Neural crest cell (in vitro differentiated cells): ENCODE measurements at places on chromosomes 3 and 15.

- no peak for DNase-seq
Measured at GRCh38 chr3:88434001-88434400, 284.2 kb downstream of the C3orf38 start.

GRCh38 chr3:132317229-132317948 lies at the start of gene ACP3:
Gene ACP3, plus strand, starts transcription at chr3:132317407. Its CDS starts 50 bp downstream, at chr3:132317457.
- no peak for DNase-seq

DNA sequence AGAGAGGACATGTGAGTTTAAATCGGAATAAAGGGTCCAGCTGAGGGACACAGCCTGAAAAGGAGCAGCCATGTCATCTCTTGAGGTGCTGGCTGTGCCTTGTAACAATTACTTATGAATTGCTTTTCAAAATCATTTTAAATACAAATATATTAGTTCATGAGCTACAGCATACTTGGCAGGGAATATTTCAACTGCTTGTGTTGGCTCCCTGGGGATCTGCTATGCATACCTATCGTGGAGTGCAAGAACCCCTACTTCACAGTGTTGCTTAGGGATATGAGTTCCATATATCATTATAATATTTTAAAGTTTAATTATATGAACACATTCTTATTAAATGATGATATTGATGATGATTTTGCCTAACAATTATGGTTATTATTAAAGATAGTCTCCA lies 19.1 kb upstream of the P2RY14 start:
- DNase-seq: no peak

GRCh38 chr3:55859305-55859704 lies 372.2 kb upstream of the WNT5A start:
- DNase-seq: no peak

- no peak for DNase-seq
Measured at GRCh38 chr3:58559586-58559985, 17.6 kb downstream of the FAM107A start.

DNA sequence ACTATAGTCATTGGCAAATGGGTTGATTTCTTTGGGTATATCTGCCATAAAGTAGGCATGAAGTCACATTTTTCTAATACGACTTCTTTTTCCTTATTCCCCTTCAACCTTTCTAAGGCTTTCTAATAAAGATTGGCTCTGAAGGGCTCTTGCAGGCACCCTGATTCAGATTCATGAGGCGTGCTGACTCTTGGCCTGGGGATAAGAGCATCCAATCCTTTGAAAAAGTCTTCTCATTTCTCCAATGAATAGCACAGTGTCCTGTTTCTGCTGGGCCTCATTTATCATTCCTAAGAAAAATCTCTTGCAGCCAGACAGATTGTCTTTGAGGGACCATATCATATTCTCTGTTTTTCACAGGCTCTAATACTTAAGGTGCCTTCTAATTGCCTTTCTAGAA lies 32.3 kb upstream of the BNIP2 start:
- no peak for DNase-seq

DNA sequence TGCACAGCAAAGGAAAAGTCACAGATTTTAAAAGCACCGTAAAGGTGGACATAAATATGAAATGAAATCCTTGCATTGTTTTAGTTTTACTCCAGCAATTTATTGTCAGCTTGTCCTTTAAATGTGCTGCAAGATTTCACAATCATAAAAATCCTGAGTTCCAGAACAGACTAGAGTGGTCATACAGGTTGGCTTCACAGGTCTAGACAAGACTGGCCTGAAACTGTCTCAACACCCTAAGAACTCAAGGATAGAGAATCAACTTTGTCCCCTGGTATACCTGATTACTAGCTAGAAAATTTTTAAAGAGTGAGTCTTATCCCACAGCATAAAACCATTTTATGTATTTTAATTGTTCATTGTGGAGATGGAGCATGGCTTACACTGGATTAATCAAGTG lies 521.7 kb upstream of the MCTP2 start:
- DNase-seq: no peak

GRCh38 chr3:89787485-89787884 lies 680.1 kb downstream of the EPHA3 start:
- DNase-seq: no peak

GRCh38 chr15:48031466-48031865 lies 89.3 kb upstream of the SLC24A5 start:
- DNase-seq: no peak

DNA sequence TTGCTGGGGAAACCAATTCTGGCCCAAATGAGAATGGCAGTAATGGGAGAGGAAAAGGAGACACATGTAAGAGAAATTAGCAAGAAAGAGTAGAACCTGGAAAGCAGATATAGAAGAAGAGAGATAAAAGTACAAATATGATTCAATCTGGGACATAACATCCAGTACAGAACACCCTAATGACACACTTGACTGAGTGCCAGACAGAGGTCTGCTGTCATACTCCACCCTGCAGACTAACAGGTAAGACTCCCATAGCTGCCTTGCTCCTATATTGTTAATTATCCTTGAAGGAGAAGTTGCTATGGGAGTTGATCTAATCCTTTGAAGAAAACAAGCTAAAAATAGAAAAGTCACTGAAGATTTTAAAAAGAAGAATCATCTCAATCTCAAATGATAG lies 21.1 kb downstream of the CCPG1 start:
- no peak for DNase-seq

GRCh38 chr15:27681038-27681437 lies 418.1 kb downstream of the OCA2 start:
- no peak for DNase-seq

- no peak for DNase-seq
Measured at GRCh38 chr3:189363590-189364255, 192.0 kb downstream of the TPRG1 start.

DNA sequence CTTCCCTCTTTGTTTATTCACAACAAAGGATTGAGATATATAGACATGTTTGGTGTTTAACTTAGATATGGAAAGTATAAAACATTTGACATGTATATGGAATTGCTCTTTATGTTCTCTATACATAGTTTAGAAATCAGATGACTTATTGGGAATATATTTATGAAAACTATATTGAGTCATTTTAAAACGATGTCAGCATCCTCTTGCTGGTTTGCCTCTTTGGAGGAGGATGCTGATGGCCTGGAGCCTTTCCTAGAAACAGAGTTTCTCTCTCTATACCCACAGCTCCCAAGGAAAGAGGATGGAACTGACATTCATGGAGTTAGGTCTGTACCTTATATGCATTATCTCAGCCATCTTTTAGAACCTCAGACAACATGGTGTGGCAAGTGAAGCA lies 40.3 kb downstream of the ZBTB38 start:
- no peak for DNase-seq

DNA sequence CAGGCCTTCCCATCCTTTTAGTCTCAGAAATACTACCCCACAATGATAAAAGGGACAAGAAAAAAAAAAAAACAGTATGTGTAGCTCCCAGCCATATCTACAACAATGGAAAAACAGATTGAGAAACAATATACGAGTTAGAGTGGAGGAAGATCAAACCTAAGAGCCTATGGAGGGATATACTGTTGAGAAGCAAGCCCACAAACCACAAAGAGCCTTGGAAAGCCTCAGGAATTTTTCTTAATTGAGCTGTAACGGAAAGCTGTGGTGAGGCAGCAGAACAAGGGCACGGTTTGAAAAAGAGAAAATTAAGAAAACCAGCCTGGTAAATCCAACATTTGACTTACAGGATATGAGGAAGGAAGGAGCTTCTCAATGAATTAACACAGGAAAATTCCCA lies 21.4 kb downstream of the KPNA1 start:
- DNase-seq: no peak

- DNase-seq: no peak
Measured at GRCh38 chr15:85691350-85692240, 103.1 kb downstream of the KLHL25 start.

GRCh38 chr3:27079427-27080257 lies 289.5 kb downstream of the NEK10 start:
- DNase-seq: no peak

DNA sequence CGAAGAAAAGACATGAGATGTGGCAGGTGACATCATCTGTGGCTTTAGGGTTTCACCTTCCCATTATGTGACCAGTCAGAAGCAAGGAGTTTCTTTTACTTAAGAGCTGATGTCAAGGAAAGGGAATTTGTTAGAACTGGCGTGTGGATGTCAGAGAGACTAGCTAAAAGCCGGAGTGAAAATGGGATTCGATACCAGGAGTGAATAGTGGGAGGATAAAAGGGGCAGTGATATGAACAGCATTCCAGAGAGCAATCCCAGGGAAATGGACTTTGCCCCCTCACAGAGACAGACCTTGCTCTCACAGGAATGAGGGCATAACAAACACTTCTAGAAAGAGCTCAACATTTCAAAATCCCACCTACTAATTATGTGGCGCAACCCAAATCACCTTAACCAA lies 5.9 kb upstream of the FMN1 start:
- no peak for DNase-seq

DNA sequence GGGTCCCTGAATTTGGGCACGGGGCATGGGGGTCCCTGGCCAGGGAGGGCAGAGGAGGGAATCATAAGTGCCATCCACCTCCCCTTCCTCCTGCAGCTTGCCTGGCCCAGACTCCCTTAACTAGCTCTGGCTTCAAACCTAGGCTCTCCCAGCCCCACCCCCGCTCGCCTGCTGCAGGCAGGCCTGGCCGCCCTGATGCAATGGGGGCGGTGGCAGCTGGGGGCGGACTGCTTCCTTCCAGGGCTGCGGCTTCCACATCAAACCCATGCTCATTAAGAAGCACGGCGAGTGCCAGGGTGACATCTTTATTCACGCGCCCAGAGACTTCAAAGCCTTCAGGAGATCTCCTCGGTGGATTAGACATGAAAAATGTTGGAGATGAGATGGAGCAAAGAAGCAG lies 123.1 kb downstream of the TPRA1 start:
- DNase-seq: no peak

DNA sequence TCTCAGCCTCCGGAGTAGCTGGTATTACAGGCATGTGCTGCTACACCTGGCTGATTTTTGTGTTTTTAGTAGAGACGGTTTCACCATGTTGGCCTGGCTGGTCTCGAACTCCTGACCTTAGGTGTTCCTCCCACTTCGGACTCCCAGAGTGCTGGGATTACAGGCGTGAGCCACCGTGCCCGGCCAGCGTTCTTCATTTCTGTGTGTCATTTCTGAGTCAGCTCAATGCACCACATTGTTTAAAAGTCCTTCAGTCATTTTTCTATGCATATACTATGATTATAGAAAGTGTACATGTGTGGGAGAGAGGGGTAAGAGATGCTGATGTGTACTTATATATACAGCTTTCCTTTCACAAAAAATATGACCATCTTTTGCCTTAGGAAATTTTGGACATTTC lies 2.1 kb downstream of the QTRT2 start:
- DNase-seq: no peak

DNA sequence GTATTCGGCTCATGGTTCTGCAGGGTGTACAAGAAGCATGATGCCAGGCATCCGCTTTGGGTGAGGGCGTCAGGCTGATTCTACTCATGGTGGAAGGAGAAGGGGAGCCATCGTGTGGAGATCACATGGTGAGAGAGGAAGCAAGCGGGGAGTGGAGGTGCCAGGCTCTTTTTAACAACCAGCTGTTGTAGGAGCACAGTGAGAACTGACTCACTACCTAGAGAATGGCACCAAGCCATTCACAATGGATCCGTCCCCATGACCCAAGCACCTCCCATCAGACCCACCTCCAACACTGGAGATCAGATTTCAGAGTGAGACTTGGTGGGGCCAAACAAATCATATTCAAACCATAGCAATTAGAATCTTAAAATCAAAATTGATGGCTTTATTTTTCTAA lies 259.8 kb upstream of the CTDSPL start:
- DNase-seq: no peak

GRCh38 chr15:79981831-79982455 lies 10.9 kb upstream of the BCL2A1 start:
- no peak for DNase-seq

GRCh38 chr15:68199340-68199739 lies 5.8 kb downstream of the CALML4 start:
- DNase-seq: no peak

GRCh38 chr15:78061963-78062427 lies 15.5 kb downstream of the TBC1D2B start:
- DNase-seq: no peak

GRCh38 chr3:172824229-172824628 lies 73.7 kb downstream of the ECT2 start:
- no peak for DNase-seq

GRCh38 chr3:73365756-73366397 lies 258.9 kb downstream of the PDZRN3 start:
- DNase-seq: no peak

- DNase-seq: no peak
Measured at GRCh38 chr3:133295199-133295901, 104.5 kb upstream of the BFSP2 start.

GRCh38 chr3:66432767-66433521 lies 67.9 kb downstream of the LRIG1 start:
- DNase-seq: no peak
